ENCODE measurements at places on chromosomes 4 and X.

- DNase-seq = no peak
Measured at GRCh38 chrX:109283870-109284269, 198.0 kb downstream of the GUCY2F start.

DNA sequence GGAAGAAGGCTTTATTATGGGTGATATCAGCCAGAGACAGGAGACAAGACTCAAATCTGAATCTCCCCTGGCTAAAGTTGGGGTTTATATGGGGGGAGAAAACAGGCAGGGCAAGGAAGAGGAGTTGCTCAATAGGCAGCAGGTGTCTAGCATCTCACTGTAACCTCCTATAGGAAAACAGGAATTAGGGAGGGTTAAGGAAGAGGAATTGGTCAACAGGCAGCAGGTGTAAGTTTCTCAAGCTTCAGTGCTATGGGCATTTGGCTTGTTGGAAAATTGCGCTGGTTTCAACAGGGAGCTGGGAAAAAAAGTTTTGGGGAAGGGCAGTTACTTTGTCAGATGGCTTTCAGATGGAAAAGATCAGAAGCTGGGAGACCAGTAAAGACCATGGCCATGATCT is 206.4 kb downstream of the NWD2 start:
- no peak for DNase-seq

DNA sequence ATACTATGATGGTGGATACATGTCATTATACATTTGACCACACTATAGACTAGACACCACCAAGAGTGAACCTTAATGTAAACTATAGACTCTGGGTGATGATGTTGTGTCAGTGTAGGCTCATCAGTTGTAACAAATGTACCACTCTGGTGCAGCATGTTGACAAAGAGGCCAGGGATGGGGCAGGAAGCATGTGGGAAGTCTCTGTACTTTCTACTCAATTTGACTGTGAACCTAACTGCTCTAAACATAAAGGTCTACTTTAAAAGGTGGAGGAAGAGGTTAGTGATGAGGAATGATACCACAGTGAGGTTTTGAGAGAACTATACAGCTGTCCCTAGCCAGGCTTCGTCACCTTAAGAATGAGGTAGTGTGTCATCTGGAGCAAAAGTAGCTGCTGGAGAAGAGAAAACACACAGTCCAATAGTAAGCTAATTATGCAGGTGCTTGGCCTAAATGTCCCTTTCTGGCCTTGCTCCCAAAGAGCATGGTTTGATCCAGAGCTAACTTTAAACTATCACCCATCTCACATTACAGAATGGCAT is 38.4 kb downstream of the GRSF1 start:
- DNase-seq = no peak

DNA sequence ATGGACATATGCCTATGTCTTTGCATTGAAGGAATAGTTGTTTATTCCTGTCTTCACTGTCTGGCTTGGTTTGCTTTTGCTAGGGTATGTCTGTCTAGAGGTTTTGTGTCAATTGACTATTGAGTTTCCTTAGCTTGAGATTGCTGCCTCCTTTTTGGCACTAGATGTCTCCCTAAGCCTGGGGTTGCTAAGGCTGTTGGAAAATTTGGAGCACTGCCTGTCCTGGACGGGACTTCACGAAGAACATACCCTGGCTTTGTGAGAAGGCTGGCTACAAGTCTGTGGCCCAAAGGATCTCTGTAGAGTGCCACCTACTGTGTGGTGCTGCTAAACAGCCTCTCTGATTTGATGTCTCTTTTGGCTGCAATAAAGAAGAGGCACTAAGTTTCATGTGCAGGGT is 183.8 kb upstream of the NUDT10 start:
- peak; percentile 81 for DNase-seq

DNA sequence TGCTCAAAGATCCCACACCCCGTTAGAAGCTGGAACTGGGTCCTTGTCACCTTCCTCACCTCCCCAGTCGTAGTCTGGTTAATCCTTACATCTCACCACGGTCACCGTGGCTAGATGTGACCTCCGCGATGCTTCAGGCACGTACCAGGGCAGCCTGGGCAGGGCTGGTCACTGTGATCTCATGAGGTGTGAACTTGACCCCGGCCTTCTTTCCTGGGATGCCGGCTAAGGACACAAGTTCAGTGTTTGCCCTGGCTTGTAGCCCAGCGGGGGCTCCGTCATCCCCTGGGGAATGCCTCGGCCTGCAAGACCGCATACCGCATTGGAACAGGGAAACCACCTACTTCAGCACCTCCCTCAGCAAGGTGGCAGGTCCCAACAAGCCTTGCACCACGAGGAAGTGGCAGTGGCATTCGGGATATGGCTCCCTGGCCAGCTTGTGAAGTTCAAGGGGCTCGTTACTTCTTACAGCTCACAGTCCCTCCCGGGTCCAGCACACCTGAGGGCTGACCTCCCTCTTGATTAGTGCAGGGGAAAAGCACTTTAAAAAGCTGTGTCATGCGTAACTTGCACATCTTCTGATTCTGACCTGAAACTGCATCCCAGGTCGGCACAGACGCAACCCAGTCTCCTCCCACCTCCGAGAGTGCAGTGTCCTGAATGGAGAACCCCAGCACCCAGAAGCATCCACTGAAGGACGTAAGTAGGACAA is 25.9 kb downstream of the NOP14 start:
- DNase-seq = no peak

GRCh38 chrX:150527108-150527507 is 41.3 kb upstream of the MTM1 start:
- no peak for DNase-seq

- no peak for DNase-seq
Measured at GRCh38 chr4:67542076-67542475, 3.2 kb downstream of the CENPC start.

DNA sequence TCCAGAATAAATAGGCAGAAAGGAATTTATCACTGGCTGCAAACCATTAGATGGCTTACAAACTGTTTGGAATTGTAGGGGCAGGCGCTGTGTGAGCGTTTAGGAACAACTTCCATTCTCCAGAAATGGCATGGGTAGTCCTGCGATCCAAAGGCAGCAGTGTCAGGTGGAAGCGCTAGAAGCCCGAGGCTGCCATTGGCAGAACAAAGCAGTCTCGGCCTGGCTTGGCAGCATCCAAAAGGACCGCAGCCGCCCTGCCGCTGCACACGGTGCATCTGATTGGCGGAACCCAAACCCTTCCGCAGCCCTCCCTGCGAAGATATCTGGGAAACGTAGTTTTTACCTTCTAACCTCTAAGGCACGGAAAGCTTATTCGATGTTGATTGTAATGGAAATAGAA is 23.6 kb upstream of the YTHDC1 start:
- DNase-seq = peak; percentile 92

GRCh38 chr4:184306949-184307348 is 89.3 kb upstream of the ENPP6 start:
- no peak for DNase-seq
